ENCODE measurements at places on chromosomes 6 and 20. TPM values are rescaled to one million over a fixed set of nuclear protein-coding genes. Genes with fewer than 3 reads are reported as not detected.

LBP gene
- total RNA-seq: not detected

EXOC2 gene
- 38.1 TPM for total RNA-seq

SLC16A10 gene
- 3.4 TPM for total RNA-seq

C2 gene
- total RNA-seq: 0.51 TPM

PAK5 gene
- not detected for total RNA-seq

ZNF217 gene
- total RNA-seq: 97.2 TPM

PTCRA gene
- total RNA-seq: not detected

TOX2 gene
- 0.93 TPM for total RNA-seq

ERMARD gene
- total RNA-seq: 29.3 TPM

BPIFA1 gene
- not detected for total RNA-seq

OR2B2 gene
- not detected for total RNA-seq

CD93 gene
- 0.43 TPM for total RNA-seq

HUS1B gene
- total RNA-seq: 1.7 TPM
